Activated CD4-positive, alpha-beta T cell treated with anti-CD3 and anti-CD28 coated beads, Interleukin-2, Interleukin-6, amounts not matched to agents 100 ng/mL and 50 ng/mL, durations not matched to agents 16 hours and 8 hours (primary cell): ENCODE measurements at places on chromosomes 16 and 17.

GRCh38 chr16:24853830-24854229, 8.1 kb downstream of the SLC5A11 start:
- no peak for DNase-seq

DNA sequence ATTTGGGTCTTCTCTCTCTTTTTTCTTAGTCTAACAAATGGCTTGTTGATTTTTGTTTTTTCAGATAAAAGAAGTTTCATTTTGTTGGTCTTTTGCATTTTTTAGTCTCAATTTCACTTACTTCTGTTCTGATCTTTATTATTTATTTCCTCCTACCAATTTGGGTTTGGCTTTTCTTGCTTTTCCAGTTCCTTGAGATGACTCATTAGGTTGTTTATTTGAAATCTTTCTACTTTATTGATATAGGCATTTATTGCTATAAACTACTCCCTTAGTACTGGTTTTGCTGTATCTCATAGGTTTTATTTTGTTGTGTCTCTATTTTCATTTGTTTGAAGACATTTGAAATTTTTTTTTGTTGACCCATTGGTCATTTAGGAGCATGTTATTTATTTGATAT, 152.2 kb upstream of the MPHOSPH6 start:
- no peak for DNase-seq

GRCh38 chr16:65896448-65897153, 469.9 kb upstream of the CDH5 start:
- DNase-seq, result no peak

- DNase-seq, result no peak
These were observed 11.0 kb downstream of the CHMP6 start for GRCh38 chr17:81002409-81003361.

DNA sequence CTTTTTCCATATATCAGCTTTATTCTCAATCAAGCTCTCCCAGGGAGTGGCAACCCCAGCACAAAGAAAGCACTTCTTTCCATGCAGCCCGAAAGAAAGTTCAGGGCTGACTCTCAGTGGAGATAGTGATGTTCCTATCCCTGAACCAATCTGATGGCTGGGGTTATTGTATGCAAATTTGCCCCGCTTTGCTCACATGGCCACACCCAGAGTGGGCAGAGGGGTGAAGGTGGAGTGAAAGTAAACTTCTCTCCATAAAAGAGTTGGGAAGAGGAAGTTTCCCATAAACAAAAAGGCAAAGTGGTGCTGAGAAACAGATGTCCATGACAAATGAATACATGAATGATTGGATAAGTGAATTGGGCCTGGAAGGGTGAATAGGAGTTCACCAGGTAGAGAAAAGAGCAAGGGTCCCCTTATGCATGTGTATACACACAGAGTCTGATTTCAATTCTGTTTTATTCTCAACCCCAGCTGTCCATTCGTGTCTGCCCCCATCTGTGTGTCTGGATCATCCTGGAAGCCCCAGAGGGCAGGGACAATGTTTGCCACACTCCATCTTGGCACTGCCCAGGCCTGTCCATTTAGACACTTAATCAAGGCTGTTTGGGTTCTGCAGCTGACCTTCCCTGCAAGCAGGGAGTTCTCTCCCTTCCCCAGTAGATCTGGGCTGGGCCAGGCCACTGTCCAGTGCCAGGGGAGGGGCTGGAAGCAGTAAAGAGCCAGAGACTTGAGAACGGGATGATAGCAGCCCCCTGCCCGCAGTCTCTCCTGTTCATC, 14.1 kb upstream of the NGFR start:
- DNase-seq, result no peak

- no peak for DNase-seq
These were observed 11.6 kb upstream of the ZNF689 start for GRCh38 chr16:30621765-30622164.

- DNase-seq, result peak; percentile 1
These were observed 370.2 kb upstream of the MAF start for GRCh38 chr16:79970551-79971236.

GRCh38 chr16:3097266-3097665, 1.8 kb downstream of the ZSCAN10 start:
- DNase-seq, result no peak

- no peak for DNase-seq
These were observed 3.1 kb downstream of the BANP start for GRCh38 chr16:87954361-87954760.

GRCh38 chr16:50856991-50857390, 115.1 kb downstream of the CYLD start:
- no peak for DNase-seq

DNA sequence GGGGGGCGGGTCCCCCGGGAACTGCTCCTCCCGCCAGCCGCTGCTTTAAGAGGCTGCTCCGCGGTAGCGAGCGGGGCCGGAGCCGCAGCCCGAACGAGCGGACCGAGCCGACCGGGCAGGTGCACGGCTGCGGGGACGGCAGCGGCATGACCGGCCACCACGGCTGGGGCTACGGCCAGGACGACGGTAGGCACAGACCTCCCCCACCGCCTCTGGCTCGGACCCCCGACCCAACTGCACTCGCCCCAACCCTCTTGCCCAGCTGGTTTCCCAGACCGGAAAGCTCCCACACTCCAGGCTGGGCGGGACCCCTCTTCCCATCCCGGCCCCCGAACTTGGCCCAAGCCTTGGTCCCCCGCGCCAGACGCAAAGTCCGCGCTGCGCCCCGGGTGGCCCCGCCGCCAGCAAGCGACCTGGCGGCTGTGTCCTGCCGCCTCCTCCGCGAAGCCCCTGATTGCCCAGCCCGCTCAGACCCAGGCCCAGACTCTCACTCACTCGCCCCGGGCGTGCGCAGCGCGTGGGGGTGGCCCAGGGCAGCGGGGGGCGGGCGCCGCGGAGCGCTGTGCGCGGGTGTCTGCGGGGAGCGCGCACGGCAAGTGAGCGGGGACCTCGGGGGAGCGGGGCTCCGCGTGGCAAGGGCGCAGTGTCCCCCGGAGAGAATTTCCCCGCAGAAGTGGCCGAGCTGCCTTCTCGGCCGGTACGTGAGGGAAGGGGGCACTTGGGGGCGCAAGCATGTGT, at the start of gene CA7:
TSS of gene CA7 (plus strand) at position 73 of the 738 bp plus-strand sequence. CDS start at position 147, 74 bp downstream.
- DNase-seq, result no peak

DNA sequence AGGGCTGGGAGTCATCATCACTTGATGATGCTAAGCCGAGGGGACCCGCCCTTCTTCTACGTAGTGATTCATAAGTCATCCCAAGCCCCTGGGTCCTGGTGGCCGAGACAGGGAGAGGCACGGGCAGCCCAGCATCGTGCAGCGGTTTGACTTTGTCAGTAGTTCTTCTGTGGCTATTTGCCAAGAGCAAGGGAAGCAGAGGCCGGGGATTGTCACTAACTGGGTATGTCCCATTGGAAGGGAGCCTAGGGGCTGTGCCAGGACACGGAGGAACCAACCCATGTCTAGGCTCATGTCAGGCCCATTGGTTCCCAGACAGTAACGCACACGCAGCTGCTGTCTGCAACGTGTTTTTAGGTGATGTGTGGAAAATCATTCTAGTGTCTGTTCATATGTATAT, 58.5 kb downstream of the ATP2C2 start:
- DNase-seq, result no peak

DNA sequence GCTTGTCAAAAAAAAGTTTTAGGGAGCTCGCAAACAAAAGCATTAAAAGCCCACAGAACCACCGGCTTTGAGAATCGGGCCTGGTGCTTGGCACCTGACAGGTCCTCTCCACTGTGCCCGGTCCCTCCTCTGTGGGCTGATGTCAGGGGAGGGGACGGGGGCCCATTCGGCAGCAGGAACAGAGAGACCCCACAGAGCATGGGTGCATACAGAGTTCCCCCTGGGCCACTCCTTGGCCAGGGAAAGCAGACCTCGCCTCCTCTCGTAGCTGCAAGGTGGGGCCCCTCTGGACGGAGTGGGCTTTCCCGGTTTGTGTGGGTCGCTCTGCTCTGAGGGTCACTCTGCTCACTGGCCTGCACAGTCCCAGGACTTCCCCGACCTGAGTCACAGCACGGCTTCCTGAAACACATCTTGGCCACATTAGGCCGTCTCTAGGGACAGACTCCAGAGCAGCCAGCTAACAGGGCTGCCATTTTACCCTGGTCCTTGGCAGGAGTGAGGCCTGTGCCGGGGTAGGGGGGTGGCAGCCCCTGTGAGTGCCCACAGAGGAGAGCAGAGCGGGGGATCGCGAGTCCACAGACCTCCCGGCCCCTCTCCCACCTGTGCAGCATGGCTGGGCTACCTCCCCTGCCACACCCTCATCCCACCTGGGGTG, 11.1 kb downstream of the CBFA2T3 start:
- no peak for DNase-seq

- DNase-seq, result no peak
These were observed 46.6 kb upstream of the LCMT1 start for GRCh38 chr16:25064937-25065336.

GRCh38 chr17:34909040-34909439, 52.2 kb downstream of the CCT6B start:
- no peak for DNase-seq

DNA sequence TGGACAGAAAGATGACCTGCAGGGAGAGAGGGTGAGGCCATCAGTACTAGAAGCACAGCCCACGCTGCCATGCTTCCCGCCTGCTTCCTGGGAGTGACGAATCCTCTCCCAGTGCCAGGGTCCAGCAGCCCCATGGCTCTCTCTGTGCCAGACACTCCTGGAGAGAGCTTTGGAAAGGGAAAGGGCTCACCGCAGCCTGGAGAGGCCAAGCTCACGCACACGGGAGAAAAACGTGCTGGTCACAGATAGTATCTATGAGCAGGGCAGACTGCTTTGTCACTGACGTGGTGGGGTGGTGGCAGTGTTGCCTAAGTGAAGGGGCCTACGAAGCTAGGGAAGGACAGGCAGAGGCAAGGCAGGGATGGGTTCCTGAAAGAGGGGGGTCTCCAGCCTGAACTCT, 5.4 kb downstream of the WBP2 start:
- DNase-seq, result no peak

- no peak for DNase-seq
These were observed 80.4 kb upstream of the IRX3 start for GRCh38 chr16:54366943-54367342.

DNA sequence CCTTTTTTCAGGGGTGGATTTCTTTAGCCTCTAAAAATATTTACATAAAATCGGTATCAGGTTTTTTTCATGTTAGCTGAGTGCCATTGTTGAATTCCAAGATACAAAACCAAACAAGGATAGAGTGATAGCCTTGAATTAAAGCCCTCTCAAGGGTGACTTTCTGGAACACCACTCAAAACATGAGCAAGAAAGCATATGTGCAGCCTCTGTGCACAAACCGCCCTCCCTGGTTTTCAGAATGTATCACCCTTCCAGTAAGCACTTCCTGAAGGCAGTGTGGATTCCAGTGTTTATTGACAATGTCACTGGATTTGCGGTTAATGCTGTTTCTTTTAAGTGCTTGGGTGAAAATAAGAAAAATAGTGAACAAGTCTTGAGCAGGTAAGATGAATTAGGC, 597.7 kb downstream of the TMEM114 start:
- DNase-seq, result no peak

- no peak for DNase-seq
These were observed 2.3 kb downstream of the DNASE1 start for GRCh38 chr16:3656491-3657468.

DNA sequence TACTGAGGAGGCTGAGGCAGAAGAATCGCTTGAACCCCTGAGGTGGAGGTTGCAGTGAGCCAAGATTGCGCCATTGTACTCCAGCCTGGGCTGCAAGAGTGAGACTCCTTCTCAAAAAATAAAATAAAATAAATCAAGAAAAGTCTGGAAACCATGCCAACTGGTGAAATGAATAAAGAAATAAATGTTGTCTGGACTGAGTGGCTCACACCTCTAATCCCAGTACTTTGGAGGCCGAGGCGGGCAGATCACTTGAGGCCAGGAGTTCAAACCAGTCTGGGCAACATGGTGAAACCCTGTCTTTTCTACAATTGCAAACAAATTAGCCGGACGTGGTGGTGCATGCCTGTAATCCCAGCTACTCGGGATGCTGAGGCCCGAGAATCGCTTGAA, 744 bp upstream of the LRRC37A3 start:
- no peak for DNase-seq

DNA sequence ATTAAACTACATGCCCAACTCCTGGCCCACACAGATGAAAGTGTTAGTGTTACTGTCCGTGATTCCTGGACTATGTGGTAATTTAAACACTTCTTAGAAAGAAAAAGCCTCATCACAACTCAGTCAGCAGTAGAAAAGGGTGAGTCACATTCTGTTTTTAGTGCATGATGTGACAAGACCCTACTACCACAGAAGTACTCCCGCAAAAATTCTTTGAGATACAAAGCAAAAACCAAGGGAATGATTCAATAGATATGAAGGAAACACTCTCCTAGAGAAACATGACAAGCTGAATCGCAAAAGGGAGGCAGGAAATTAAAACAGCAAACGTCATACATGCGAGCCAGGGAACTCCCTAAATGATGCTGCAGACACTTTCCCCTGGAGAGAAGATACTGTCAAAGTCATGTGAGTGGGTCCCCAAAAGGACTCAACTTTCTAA, 14.4 kb downstream of the SNN start:
- no peak for DNase-seq

DNA sequence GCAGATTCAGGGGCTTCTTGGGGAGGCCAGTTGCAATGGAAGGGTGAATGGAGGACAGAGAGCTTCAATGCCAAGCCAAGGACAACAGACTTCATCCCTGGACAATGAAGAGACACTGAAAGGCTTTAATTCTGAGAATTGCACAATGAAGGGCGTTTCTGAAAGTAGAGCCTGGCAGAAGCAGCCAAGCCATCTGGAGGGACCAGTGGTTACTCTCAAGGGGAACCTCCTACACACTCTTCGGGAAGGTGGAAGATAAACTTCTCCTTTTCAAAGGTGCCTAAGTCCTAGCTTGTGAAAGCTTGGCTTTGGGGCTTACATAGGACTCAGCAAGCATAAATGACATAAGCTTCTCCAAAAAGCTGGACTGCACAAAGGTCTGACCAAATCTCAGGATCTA, 6.2 kb upstream of the CES1 start:
- no peak for DNase-seq

GRCh38 chr17:44071198-44071520, 624 bp downstream of the G6PC3 start:
- peak; percentile 65 for DNase-seq

GRCh38 chr16:56767024-56767423, 37.1 kb downstream of the NUP93 start:
- DNase-seq, result no peak

GRCh38 chr16:7912132-7912531, 579.5 kb downstream of the RBFOX1 start:
- DNase-seq, result no peak

DNA sequence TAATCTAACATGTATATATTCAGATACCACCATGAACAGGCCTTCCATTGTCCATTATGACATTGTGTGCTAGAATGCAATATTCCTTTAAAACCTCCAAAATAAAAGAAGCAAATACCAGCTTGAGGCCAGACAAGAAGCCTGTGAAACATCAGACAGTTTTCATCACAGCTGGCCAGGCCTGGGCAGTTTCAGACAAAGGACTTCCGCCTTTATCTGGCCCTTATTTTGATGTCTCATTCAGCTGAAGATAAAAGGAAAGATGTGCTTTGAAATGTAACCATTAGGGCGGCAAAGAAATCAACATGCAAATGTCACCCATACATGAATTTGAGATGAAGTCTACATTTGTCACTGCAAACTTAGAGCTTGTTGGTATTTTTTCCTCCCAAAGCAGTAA, 737.5 kb downstream of the KCNJ2 start:
- no peak for DNase-seq
